Stimulated activated CD4-positive, alpha-beta T cell treated with anti-CD3 and anti-CD28 coated beads, TNF-alpha, amount 100 ng/mL, for 1 hour (primary cell): ENCODE measurements at places on chromosomes 3 and 15.

DNA sequence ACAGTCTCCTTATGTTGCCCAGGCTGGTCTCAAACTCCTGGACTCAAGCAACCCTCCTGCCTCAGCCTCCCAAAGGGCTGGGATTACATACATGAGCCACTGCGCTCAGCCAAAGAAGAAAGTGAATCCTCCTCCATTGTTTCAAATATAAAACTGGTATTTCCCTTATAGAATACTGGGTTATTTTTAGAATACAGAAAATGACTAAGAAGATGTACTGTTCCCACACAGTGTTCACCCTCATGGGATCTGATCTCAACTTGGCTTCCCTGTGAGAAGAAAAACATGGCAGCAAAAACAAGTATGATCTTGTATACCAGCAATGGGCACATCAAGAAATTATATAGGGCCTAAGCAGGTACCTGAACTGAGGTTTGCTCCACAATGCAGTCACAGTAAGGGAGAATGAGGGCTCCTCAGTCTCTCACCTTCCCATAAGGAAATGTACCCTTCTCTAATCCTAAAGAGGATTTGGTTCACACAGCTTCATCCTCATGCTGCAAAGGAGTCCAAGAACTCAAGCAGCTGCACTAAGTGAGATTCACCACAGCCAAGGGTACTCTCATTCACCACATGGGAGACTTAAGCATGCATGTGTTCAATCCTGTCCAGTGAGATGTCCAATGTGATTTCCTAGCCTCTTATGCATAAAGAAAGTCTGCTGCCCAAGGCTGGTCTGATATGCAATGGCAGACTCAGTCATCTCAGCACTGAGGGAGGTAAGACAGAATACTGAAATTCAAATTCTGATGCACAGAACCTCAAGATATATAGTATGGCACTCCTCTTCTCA is 25.8 kb downstream of the USP4 start:
- no peak for DNase-seq

GRCh38 chr3:42544492-42545283 is 37.1 kb downstream of the SEC22C start:
- DNase-seq, result no peak

DNA sequence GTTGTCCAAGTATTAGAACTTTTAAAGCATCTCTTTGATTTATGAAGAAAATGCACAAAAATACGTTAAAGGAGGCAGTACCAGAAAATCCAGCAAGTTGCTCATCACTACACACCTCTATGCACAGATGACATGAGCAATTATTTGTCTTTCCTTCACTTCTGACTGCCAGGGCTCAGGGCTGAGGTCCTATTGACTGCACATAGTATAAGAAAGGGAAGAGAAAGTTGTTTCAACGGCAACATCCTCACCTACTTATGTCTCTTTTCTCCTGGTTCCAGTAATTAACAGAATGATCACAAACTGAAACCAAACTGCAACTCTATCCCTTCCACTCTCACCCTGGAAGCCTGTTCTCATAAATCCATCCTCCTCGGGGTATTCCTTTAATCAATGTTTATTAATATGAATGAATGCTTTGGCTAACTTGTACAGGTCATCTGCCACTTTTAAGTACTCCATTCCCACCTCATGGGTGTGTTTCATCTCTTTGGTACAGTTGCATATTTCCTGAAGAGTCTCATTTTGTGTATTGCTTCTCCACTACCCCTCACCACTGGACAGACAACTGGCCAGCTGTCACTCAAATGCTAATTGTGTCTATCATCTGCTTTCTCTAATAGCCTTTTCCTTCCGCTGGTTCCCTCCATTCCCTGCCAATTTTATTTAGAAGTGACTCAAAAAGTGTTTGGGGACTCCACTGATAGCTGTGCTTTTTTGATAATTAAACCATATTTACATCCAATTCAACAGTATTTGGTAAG is 34.5 kb downstream of the RAB27A start:
- DNase-seq, result no peak

GRCh38 chr3:13186435-13186815 is 113.2 kb upstream of the IQSEC1 start:
- no peak for DNase-seq

- no peak for DNase-seq
These were observed 6.8 kb downstream of the STOML1 start for GRCh38 chr15:73985101-73985873.

GRCh38 chr3:197317250-197317963 is 19.0 kb upstream of the DLG1 start:
- DNase-seq, result no peak

DNA sequence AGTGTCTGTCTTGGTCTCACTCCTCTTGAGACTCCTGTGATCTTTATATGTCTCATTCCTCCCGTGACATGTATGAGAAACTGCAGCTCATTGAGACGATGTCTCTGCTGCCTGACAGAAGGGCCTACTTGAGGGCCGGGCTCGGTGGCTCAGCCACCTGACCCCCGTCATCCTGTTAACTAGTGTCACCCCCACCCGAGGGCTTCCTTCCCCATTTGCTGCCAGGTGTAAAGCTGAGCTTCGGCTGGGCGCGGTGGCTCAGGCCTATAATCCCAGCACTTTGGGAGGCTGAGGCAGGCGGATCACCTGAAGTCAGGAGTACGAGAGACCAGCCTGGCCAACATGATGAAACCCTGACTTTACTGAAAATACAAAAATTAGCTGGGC is 12.7 kb downstream of the SEMA4B start:
- no peak for DNase-seq

DNA sequence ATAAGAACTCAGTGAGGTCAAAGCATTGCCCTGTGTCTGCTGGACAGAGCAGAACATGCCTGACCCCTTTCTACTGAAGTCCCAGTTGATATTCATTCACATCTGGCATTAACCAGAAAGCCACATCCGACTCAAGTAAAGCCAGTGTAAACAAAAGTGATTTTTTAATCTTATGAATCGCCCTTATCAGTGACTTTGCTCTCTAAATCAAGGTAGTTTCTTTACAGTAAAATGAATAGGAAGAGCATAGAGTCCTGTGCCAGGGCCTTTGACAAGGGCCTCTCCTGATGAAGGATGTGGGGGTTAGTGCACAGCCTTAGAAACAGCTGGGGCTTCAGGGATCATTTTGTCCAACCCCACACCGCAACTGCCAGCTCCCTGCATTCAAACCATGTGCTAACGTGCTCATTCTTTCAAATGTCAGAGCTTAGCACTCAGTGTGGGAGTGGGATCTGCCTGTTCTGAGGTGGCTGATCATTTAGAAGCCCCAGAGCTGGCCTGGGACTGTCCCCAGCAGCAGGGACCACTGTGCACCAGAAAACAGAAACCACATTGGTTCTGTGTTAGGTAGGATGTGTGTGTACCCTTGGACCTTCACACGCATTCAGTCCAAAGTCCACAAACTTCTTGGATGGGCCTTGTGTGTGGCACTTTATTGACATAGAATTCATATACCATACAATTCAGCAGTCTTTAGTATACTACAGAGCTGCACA is 55.3 kb downstream of the CCR4 start:
- no peak for DNase-seq
